ENCODE measurements at places on chromosomes 2 and 18.

DNA sequence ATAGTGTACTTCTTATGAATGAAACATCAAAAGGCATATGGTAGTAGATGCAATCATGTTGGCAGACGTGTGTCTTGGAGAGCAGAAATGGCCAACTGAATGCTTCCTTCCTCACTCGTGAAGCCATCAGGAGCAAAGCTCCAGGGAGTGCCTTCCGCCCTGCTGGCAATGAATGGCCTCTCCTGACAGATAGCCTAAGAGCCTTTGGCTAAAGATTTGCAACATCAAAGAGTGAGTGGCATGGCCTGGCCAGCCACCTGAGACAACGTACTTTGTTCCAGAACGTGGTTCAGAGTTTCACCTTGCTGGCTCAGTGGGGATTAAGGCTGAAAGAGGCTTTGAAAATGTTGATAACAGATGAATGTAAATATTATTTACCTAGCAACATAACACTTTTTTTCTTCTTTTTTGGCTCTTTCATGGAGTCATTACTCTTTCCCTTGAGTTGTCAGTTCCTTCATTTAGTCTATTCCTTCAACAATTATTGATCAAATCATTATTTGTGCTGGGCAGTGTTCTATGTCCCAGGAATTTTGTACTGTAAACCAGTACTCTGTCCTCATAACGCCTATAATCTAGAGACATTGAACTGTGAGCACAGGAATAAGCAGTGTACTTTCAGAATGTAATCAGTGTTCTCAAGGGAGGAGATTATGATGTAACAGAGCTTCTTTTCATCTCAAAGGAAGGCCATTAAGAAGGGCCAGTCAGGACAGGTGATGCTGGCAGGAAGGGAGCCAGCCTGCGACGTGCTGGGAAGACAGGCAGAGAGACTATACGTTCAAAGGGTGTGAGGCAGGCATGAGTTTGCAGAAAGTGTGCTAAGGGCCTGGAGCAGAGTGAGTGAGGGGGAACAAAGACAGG lies 59.4 kb upstream of the SH3RF3 start:
- DNase-seq, result no peak

DNA sequence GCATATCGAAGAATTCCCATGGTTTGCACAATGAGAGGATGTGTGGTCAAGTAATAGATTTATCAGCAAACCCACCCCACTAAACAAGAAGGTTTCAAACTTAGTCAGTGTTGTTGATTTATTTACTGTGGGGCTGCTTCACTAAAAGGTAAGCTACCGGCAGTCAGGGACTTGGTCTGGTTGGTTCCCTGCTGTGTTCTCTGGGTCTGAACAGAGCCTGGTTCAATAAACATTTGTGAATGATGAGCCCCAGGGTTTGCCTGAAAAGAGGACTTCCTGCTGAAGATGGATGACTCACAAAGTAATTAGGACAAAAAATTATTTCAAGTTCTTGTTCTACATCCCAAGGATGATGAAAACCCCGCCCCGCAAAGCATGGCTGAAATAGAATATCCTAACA lies 108.3 kb downstream of the SPP2 start:
- DNase-seq, result no peak

DNA sequence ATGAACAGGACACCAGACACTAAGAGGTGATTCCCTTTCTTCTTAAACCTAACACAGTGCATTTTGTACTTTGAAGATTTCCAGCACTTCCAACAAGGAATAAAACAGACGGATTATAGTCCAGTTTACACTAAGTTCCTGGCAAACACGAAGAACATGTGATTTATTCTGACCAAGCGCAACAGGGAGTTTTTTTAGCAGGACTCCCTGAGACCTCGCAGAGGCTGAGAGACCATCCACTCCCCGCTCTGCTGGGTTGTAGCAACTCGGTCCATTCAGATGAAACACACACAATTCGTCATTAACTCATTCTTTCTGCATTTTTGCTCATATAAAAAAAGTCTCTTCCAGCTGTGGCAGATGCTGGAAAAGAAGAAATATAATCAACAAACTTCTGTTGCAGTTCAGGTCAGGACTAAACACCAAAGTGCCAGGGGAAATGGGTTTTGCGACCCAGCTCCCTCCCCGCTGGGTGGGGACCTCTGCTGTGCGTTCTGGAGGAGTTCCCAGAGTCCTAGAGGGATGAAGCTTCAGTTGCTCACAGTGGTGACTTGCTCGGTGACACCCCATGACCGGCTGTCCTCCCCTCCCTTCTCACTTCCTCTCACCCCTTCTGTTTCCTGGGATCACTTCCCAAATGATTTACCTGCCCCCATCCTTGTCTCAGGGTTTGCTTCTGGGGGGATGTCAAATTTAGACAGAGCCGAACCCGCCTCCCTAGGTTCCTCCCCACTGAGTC lies 52.5 kb downstream of the KCNF1 start:
- DNase-seq, result no peak

DNA sequence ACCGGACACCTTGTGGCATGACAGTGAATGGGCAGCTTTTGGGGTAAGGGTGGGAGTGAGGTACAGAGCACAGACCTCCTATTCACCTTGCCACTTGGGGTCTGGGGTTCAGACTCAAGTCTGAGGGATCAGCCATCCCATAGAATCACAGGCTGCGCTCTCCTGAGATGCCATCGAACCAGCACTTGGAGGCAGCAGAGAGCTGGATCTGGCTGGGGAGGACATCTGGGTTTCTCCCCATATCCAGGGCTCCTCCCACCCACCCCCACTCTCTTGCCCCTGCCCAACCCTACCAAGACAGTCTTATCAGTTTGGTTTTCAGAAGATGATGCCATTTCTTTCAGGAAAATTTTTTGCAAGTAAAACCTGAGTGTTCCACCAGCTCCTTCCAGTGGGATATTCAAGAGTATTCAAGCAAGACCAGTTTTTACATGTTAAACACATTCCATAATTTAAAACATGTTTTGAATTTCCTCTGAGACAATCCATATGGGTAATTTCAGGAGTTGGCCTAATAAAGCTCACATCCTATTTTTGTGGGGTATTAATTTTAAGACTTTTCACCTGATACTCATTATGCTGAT lies 29.2 kb upstream of the TEX44 start:
- DNase-seq, result peak; percentile 75

DNA sequence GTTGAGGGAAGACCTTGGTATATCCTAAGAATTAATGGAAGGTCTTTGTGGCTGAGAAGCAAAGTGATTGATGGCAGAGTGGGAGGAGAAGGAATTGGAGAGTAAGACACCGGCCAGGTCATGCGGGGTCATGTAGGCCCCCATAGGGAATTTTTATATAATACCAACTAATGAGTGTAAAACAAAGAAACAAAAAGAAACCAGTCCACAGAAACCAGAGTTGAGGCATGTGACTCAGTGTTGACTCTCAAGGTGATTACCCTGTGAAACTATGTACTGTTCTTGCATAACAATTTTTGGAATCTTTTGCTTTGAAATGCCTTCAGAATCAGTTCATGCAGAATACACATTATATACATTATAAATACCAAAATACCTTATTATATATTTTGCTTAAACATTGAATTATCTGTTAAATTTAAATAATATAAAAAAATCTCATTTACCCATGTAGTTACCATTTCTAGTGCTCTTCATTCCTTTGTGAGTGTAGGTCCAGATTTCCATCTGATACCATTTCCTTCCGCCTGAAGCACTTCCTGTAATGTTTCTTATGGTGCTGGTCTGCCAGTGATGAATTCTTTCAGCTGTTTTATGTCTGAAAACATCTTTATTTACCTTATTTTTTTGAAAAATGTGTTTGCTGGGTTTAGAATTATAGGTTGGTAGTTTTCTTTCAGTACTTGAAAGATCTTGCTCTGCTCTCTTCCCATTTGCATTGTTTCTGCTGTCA lies 8.6 kb downstream of the CLIP4 start:
- no peak for DNase-seq

GRCh38 chr2:222998459-222998858 lies 53.5 kb upstream of the KCNE4 start:
- no peak for DNase-seq

- no peak for DNase-seq
Observed at GRCh38 chr2:200703127-200703925, 108.4 kb upstream of the BZW1 start.

GRCh38 chr2:168614172-168615018 lies 158.3 kb downstream of the CERS6 start:
- DNase-seq, result no peak

DNA sequence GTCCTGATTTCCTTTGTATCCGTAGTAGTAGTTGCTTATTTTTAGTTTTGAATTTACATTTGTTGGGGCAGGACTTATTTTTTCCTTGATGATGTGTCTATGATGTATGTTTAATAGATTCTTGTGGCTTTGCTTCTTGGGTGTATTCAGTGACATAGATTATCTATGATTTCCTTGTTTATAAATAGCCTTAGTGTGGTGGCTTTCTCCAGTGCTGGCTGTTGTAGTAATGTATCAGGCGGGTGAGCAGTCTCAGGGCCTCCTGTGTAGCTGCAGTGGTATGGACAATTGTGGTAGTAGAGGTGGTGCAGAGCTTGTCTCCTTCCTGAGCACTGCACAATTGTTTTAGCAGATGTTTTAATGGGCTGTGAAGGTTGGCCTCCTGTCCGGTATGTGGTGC lies 60.5 kb downstream of the SMCHD1 start:
- DNase-seq, result no peak

DNA sequence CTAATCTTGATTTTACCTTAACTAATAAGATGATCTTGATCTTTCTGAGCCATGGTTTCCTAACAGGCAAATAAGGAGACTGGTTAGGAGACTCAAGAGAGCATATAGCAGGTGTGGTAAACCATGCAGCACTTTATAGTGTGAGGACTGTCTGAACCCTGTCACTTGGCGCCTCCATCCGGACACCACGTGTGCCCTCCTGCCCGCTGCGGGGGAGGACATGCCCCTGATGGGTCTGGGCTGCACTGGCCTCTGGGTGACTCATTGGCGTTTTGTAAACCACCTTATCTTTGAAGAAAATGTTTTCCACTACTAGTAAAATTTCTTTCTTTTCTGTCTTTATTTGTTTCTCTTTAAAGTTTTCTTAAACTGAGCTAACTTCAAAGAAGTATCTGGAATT lies 131.1 kb downstream of the FMNL2 start:
- DNase-seq, result no peak

DNA sequence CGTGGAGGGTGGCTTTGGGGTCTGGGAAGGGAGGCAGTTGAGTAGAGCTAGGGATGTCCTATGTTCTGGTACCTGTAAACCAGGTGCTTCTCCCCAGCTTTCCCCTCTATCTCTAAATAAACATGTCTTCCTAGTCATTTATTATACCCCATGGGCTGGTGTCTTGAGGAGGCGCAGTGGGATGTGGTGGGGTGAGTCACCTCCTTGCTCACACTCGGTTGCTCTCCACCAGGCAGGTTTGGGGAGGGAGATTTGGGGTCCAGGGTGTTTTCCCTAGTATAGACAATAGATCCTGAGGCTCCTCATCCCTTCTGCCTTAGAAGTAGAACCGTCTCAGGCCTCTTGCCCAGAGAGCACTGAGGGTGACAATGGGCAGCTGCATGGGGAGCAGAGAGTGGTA lies 5.1 kb downstream of the PSD4 start:
- DNase-seq, result no peak

- DNase-seq, result no peak
Observed at GRCh38 chr18:74329688-74330205, 14.1 kb downstream of the C18orf63 start.

GRCh38 chr2:8337321-8337720 lies 344.5 kb upstream of the ID2 start:
- no peak for DNase-seq
